ENCODE measurements at places on chromosomes 12 and 14. TPM values are rescaled to one million over a fixed set of nuclear protein-coding genes. Genes with fewer than 3 reads are reported as not detected.

EGLN3 gene
- total RNA-seq = 13.0 TPM

HCAR1 gene
- total RNA-seq = under 0.01 TPM

ACTN1 gene
- 828 TPM for total RNA-seq

CHGA gene
- 0.99 TPM for total RNA-seq

FGF23 gene
- not detected for total RNA-seq

SUDS3 gene
- total RNA-seq = 74.4 TPM

HCAR3 gene
- total RNA-seq = 0.14 TPM

FGD6 gene
- total RNA-seq = 40.2 TPM

CDCA3 gene
- 0.36 TPM for total RNA-seq

DNA sequence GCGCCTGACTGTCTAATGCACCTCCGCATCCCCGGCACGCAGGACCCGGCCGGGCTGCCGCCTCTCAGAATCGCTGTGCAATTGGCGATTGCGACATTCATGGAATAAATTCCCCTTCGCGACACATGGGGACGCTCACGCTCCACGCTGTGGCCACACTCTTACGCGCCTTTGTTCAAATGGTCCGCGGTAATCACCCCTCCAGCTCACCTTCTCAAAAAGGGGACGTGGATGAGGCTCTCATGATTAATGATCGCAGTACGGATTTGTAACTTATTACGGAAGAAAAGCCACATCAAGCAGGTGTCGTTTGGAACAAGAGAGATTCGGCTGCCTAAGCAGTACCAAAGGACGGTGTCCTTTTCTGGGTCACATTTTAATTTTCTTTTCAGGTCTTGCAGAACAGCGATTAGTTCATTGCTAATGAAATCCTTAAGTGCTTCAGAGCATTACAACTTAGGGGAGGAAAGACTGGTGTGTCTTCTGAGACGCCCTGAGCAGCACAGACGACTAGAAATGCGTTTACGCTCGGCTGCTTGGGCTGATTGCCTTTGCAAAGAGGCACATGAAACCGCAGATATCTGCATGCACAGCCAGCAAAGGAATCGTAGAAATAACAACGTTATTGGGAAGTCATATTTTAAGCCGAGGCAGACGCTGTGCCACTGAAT lies 37.3 kb upstream of the ADGRD1 start:
- no peak overlapping the region for H3K4me3 ChIP-seq
- H3K4me1 ChIP-seq = peaks cover 4% of the 10 kb centered on the region
- peak overlapping the region; percentile 26 for H3K27ac ChIP-seq

DNA sequence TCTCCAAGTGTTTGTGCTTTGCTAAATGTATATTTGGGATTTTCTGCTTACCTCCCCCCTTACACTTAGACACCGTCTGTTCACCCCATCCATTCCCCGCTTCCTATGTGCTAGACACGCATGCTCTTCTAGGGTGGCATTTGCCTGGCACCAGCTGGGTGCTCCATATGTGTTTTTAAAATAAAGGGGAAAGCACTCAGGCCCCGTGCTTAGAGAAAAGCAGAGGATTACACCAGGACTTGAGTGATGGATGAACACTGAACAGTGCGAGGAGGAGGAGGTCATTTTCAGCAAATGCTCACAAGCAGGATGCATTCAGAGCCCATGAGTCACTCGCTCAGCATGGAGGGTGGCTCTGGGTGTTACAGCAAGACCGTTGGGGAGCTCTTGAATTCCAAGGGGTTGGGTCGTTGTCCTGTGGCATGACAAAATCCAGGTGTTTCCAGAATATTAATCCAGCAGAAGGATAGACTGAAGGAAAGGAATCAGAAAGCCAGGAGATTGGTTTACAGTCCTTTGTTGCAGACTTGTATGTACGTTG lies 2.9 kb upstream of the BDKRB1 start:
- DNase-seq = peak; percentile 82
- no peaks in the 10 kb centered on the region for H3K36me3 ChIP-seq

- no peak overlapping the region for H3K4me3 ChIP-seq
- no peaks in the 10 kb centered on the region for H3K4me1 ChIP-seq
- no peak for DNase-seq
- H3K27me3 ChIP-seq = no peaks in the 10 kb centered on the region
- no peaks in the 10 kb centered on the region for H3K36me3 ChIP-seq
- H3K27ac ChIP-seq = no peak overlapping the region
Observed at GRCh38 chr12:131049549-131050339, 96.0 kb downstream of the ADGRD1 start.

DNA sequence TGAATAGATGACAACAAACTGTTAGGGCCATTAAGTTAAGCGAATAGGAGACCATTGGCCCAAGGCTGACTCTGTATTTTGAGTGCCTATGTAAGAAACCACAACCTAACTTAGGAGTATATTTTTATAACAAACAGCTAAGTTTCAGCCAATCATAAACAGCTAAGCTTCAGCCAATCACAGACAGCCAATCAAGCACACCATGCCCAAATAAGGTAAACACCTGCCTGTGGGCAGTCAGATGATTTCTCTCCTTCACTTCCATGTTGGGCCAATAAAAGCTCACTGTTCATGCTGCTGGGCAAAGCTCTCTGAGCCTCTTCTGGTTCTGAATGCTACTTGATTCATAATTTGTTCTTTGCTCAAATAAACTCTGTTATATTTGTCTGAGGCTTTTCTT lies 344.6 kb downstream of the BTG1 start:
- DNase-seq = no peak
- H3K4me1 ChIP-seq = no peaks in the 10 kb centered on the region
- H3K27ac ChIP-seq = no peak overlapping the region
- no peak overlapping the region for H3K4me3 ChIP-seq

DNA sequence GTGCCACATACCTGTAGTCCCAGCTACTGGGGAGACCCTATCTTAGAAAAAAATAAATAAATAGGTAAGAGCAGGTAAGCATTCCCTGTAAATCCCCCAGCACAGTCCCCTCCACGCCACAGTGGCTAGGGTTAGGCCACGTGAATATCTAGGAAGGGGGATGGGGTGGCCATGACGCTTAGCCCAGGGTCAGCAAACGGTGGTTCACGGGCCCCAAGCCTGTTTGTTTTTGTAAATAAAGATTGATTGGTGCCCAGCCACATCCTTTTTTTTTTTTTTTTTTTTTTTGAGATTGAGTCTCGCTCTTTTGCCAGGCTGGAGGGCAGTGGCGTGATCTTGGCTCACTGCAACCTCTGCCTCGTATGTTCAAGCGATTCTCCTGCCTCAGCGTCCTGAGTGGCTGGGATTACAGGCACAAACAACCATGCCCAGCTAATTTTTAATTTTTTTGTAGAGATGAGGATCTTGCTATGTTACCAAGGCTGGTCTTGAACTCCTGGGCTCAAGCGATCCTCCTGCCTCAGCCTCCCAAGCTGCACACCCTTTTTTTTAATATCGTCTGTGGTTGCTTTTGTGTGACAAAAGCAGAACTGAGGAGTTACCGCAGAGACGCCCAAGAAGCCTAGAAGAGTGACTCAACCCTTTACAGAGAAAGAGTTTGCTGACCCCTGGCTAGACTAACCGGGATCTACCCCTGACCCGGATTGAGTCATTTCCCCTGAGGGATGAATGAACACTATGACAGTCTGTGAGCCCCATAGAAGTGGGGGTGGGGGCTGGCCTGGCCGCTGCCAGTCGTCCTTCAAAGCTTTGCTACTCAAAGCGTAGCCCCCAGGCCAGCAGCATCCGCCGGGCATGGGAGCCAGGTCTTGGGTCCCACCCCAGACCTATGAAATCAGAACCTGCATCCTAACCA lies 113.7 kb upstream of the NCOR2 start:
- H3K27ac ChIP-seq = peak overlapping the region; percentile 87
- H3K4me3 ChIP-seq = no peak overlapping the region
- no peaks in the 10 kb centered on the region for H3K27me3 ChIP-seq
- no peak for DNase-seq
- H3K36me3 ChIP-seq = no peaks in the 10 kb centered on the region

GRCh38 chr14:68507544-68508081 lies 285.3 kb downstream of the ZFP36L1 start:
- H3K27me3 ChIP-seq = no peaks in the 10 kb centered on the region
- DNase-seq = no peak
- H3K4me1 ChIP-seq = peaks cover 53% of the 10 kb centered on the region

GRCh38 chr12:128784030-128784760 lies 39.6 kb downstream of the SLC15A4 start:
- H3K4me3 ChIP-seq = no peak overlapping the region
- no peaks in the 10 kb centered on the region for H3K27me3 ChIP-seq
- DNase-seq = peak; percentile 51

DNA sequence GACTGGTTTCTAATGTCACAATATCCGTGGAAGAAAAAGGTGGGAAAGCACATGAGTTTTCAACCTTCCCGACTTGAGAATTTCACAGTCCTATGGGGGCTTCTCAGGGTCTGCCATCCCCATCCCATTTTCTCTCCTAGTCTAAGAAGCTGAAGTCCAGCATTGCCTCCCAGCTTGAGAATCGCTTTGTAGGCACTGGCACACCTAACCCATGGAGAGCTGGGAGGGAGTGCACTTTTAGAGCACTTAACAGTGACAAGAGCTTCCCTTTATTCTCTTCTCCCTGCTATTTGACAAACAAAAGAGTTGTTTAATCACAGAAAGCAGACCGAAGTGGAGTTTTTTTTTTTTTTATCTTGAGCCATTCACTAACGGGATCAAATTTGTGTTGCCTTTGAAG lies 22.8 kb upstream of the SRRM4 start:
- H3K27ac ChIP-seq = no peak overlapping the region
- H3K27me3 ChIP-seq = no peaks in the 10 kb centered on the region
- no peak for DNase-seq

GRCh38 chr14:79342942-79343341 lies 868.4 kb downstream of the DIO2 start:
- no peak overlapping the region for H3K27ac ChIP-seq
- no peak for DNase-seq
- no peak overlapping the region for H3K4me3 ChIP-seq
- H3K4me1 ChIP-seq = no peaks in the 10 kb centered on the region

DNA sequence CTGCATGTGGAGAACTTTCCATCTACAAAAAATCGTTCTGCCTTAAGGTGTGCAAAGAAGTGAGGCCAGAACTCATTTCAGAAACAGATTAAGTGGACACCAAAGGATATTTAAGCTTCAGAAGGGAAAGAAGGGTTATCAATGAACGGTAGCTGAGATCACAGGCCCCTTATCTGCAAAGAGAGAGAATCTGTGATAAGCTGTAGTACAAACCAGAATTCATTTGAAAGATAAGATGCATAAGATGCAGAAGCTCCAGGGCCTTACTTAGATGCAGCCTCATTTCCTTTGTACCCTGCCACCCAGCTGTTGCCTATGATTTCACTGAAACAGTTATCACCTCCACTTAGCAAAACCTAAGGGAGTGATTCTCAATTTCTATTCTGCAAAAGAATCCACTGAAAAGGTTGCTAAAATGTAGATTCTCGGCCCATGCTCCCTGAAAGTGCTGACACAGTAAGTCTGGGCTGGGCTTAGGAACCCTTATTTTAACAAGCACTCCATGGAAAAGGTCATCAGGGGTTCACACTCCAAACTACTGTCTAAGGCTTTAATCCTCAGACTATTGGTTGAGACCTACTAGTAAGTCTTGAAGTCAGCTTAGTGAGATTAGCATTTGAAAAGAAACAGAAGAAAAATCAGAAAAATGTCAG lies 64.8 kb downstream of the HELB start:
- no peak for DNase-seq
- no peaks in the 10 kb centered on the region for H3K27me3 ChIP-seq
- H3K4me3 ChIP-seq = no peak overlapping the region
- H3K36me3 ChIP-seq = no peaks in the 10 kb centered on the region
- H3K27ac ChIP-seq = no peak overlapping the region

DNA sequence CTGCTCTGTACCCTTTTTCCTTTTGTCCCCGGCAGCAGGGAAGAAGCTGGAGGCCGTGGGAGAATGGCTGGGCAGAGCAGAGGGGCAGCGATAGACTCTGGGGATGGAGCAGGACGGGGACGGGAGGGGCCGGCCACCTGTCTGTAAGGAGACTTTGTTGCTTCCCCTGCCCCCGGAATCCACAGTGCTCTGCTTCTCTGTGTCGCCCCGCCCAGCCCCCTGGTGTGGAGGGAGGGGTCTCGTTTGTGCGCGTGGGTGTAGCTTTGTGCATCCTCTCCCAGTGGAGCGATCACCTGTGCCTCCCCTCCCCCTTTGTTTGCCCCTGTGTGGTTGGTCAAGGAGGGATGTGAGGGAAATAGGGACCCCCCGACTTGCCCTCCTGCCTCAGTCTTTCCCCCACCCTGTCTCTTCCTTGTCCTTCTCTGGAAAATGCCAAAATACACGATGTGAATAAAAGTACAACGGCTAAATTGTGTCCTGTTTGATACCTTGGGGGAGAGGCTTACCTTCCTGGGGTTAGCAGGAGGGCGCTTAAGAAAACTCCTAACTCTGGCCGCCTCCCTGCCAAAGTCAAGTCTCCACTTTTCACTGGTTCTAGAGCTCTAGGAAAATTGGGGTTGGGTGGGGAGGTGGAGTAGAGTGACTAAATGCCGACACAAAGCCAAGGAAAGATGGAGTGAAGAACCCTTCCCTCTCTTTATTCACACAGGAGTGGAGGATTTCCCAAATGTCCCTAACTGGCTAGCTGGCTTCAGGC lies 990 bp upstream of the TPI1 start:
- peak overlapping the region; percentile 98 for H3K27ac ChIP-seq
- DNase-seq = no peak
- H3K4me3 ChIP-seq = peak overlapping the region; percentile 100
- H3K27me3 ChIP-seq = no peaks in the 10 kb centered on the region

DNA sequence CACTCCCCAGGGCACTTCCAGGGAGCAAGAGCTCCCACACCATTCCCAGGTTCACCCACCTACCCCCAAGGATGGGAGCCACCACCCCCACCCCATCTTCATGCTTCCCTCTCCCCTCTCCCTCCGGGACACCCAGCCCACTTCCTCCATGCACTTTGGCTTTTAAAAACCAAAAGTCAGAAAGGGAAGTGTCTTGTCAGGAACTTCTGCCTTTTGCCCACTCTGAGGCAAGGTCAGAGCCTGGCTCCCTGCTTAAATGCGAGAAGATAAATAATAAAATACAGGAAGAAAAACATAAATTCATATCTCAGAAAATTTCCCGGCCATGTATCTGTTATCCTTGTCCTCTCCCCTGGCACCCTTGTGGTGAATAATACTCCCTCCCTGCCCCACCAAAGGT lies 81.6 kb downstream of the PTGER2 start:
- DNase-seq = no peak
- H3K4me1 ChIP-seq = no peaks in the 10 kb centered on the region
- no peak overlapping the region for H3K27ac ChIP-seq

- H3K4me3 ChIP-seq = no peak overlapping the region
- H3K27ac ChIP-seq = peak overlapping the region; percentile 86
- H3K4me1 ChIP-seq = no peaks in the 10 kb centered on the region
- H3K27me3 ChIP-seq = no peaks in the 10 kb centered on the region
- DNase-seq = peak; percentile 93
Observed at GRCh38 chr14:68144051-68144681, 324.6 kb downstream of the RAD51B start.
